Activated T-cell treated with anti-CD3 and anti-CD28 coated beads, Interleukin-2, amount 50 U/mL, for 72 hours (primary cell): ENCODE measurements at places on chromosomes 6 and 20. TPM values are rescaled to one million over a fixed set of nuclear protein-coding genes. Genes with fewer than 3 reads are reported as not detected.
A peak's percentile ranks its signal among the peaks of the same experiment; 100 is the strongest.

The ULBP3 gene
- 1.1 TPM for total RNA-seq

The SLC22A7 gene
- not detected for total RNA-seq

The SERPINB6 gene
- total RNA-seq, result 114 TPM

The RAET1E gene
- not detected for total RNA-seq

The RBM24 gene
- not detected for total RNA-seq

The SRC gene
- 6.2 TPM for total RNA-seq

- DNase-seq, result no peak
Observed at GRCh38 chr20:54214566-54214965, 6.7 kb downstream of the PFDN4 start.

DNA sequence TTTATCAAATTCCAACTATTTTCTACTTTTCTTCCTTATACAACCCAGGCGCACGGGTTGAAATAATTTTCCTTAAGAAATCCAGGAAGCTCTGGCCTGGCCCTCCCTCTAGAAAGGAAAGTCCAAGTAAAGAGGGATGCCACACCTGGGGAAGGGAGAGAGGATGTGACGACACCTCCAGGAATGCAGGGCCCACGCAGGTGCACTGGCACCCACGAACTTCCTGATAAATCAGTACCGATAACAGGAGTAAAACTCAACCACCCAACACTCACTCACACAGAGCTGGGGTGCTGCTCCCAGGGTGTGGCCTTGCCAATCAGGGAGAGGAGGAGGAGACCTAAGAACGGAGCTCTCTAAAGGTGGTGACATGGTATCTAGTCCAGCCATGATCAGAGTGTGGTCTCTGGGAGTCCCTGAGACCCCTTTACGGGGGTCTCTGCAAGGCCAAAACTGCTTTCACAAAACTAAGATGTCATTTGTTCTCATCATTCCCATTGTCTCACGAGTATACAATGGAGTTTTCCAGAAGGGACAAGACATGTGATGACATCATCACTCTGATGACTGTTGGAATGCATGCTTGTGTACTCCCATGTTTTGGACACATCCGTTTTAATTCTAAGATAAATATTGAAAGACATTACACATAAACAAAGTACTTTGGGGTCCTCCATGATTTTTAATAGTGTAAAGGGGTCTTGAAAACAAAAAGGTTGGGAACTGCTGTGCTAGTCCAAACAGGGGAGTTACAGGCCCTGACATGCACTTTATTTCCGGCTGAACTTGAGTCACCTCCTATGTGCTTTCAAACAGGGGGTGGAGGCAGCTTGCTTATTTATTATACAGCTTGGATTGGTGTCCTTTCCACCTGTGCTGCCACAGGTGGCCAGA lies 2.2 kb upstream of the PARD6B start:
- no peak for DNase-seq

- no peak for DNase-seq
Observed at GRCh38 chr6:35547676-35548075, 35.0 kb upstream of the TULP1 start.

DNA sequence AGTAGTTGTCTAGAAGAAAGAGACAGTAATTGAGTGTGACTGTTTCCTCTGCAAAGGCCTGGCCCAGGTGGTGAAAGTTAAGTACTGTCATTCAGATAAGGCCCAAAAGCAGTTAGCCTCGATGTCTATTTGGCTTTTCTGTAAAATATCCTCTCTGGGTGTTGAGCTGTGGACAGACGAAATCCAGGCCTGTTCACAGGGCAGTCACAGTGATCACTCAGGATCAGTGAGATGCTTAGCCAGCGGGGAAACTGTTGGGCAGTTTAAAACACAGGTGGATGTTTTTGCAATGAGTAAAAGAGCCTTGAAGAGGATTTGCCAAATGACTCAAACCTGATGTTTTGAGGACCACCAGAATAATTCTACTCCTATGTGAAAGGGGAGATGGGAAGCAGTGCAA lies 22.0 kb upstream of the PRDM1 start:
- no peak for DNase-seq

- DNase-seq, result peak; percentile 78
Observed at GRCh38 chr20:51800060-51800871, 2.1 kb downstream of the SALL4 start.

- no peak for DNase-seq
Observed at GRCh38 chr6:154864066-154864430, 130.8 kb downstream of the SCAF8 start.
